NCI-H1694 treated with DMSO at 0.1 percent for 48 hours (cell line): ENCODE measurements at places on chromosomes 13 and 19.

DNA sequence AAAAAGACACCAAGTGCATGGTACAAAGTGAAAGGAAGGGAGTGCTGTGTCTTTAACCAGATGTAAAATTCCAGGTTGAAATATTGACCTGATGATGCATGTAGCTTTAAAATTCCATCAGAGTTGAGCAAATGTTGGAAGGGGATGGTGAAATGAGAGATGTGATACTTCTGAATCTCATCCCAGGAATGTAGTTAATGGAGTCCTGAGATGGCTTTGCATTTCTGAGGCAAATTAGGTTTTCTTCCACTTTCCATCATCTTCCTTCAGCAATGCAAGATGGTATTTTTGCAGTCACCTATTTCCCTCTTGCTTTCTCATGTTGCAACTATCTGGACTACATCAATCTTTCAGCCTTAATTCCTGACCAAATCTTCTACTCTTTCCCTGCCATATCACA is 194.1 kb upstream of the MIR17HG start:
- no peak for DNase-seq

- DNase-seq: no peak
These were observed 146.3 kb upstream of the WASF3 start for GRCh38 chr13:26411206-26411605.

GRCh38 chr19:54518844-54519243 is 16.2 kb downstream of the LAIR2 start:
- no peak for DNase-seq

DNA sequence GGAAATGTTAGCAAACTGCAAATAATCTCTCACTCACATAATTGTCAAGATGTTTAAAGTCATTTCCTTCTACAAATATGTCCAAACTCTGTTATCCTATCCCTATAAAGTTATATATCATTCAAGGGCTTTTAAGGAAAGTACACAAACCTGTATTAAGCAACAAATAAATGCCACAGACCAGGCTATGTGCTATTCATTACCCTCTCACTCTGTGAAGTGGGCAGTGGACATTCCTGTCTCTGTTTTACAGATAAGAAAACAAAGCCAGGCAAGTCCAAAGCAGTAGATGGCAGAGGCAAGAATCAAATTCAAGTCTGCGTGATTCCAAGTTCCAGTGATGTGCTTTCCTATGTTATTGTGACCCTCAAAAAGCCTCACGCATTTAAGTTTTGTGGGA is 140.6 kb downstream of the LHFPL6 start:
- DNase-seq: no peak

GRCh38 chr13:99215184-99215830 is 14.7 kb downstream of the UBAC2 start:
- no peak for DNase-seq
